GM04503 (cell line): ENCODE measurements at places on chromosomes 5 and 9.

- no peak for DNase-seq
Measured at GRCh38 chr9:130049431-130050210, 4.1 kb upstream of the GPR107 start.

DNA sequence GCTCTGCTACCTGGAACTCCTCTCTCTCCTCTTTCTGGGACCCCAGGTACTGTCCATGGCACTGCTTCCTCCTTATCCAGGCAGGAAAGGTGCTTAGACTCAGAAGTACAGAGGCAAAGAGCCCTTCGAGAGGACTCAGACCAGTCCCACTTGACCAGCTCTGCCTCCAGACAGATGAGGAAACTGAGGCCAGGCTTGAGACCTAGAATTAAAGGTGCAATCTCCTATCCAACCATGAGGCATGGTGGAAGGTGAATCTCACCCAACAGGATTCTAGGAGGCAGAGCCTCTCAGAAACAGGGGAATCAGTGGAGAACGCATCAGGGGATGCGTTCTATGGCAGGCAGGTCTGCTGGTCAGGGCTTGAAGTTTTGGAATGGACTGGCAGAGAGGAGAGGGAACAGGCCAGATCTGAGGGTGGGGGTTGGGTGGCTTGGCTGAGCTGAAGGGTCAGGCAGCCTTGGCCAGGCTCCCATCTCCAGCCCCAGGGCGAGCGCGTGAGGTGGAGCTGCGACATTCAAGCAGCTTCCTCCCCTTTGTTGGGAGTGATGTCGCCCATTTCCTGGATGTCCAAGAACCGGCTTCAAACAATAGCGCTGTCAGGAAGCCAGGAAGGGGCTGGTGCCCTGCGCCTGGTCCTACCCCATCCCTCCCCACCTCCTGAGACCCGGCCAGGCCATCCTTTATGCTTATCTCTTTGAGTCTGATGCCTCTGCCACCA lies 26.2 kb downstream of the NDUFA8 start:
- no peak for DNase-seq

GRCh38 chr5:96721351-96721977 lies 59.3 kb downstream of the CAST start:
- DNase-seq, result no peak

DNA sequence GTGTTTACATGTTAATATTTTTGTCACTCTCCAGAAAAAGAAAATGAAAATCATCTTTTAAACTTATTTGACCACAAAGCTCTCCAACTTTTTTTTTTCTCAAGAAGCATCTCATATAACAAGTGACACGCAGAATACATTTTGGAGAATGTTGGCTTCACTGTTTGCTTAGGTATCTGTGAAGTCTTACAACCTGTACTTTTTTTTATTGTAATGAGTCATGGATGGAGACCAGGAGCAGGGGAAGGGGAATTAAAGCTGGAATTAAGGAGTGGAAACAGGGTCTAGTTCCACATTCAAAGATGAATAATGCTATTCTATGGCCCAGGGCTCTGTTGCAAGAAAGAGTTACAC lies 211.9 kb downstream of the MAN2A1 start:
- no peak for DNase-seq

- DNase-seq, result no peak
Measured at GRCh38 chr9:99478469-99479027, 256.5 kb downstream of the SEC61B start.

DNA sequence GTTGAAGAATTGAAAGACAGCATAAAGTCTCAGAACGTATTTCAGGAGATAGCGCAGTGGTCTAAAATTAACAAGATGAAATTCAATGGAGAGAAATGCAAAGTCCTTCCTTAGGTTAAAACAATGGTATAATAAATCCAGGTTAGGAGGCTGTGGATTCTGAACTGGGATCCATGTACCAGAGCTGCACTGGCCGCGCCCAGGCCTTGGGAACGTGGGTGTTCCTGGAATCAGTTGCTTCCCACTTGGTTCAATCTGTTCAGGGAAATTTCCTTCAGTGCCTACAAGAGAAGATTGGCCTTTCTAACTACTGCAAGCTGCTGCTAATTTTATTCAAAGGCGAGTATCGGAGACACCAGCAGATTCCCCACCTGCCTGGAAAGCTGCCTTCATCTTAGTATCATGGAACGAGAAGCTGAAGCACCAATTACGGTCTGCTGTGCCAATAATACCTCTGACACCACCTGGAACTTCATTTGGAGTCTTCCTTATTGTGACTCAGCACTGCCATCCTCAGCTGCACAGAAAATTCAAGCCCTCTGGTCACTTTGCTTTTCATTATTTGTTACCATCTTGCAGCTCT lies 14.3 kb upstream of the CTNND2 start:
- no peak for DNase-seq

- no peak for DNase-seq
Measured at GRCh38 chr5:3994628-3995027, 399.0 kb downstream of the IRX1 start.

DNA sequence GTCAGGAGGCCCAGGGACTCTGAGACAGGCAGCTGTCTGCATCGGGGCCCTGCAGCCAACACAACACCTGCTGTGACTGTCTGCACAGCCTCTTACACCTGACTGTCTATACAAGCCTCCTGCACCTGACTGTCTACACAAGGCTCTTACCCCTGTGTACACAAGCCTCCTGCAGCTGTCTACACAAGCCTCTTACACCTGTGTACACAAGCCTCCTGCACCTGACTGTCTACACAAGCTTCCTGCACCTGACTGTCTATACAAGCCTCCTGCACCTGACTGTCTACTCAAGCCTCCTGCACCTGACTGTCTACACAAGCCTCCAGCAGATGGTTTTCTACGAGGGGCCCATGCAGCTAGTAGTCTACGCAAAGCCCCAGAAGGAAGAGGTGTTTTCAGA lies 18.6 kb downstream of the IRX2 start:
- DNase-seq, result no peak

DNA sequence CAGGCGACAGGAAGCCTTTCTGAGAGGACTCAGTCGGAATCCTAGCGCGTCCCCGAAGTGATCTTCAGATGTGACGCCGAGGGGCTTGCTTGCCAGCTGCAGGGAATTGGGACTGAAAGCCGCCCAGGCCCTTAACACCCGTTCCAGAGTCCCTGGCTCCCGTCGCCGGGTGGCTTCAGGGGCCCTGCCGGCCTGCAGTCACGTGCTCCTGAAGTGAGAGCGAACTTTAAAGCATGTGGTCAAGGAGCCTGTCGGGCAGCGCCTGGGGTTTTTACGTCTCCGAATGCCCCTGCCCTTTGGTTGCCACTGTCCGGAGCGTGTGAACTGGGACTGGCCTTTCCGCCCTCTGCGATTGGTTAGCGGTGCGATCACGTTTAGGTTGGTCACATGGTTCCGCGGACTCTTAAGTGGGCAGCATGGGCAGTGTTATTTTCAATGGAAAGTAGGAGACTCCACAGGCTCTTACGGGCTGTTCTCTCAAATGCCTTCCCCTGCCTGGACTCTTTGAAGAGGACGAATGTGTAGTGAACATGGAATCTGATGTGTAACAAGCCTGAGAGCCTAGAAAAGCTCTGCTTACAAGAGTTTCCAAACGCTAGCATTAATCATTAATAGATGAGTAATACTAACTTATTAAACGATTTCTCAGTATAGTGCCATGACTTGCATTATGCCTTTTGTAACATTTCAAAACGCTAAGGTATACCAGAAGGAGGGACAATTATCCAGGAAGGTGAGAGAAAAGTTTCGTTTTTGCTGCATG lies 1.9 kb downstream of the VLDLR start:
- no peak for DNase-seq

DNA sequence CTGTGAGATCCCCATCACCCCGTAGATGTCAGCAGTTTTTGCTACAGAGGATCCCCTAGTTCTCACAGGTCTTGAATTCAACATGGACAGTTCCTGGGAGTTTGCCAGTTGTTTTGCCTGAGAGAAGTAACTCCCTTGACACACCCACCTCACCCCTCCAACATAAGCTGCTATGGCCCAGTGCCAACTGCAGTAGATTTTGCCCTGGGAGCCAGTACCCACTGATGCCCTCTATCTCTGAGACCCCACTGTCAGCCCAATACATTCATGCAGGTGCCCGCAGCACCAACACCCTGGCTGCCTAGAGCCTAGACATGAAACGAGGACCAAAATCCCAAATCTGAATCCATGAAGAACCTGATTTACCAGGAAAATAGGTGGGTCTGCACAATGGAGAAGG lies 583.9 kb upstream of the CTNND2 start:
- DNase-seq, result no peak

- DNase-seq, result no peak
Measured at GRCh38 chr9:122719218-122719617, 4.6 kb upstream of the OR1L4 start.

GRCh38 chr5:36701085-36701698 lies 94.8 kb downstream of the SLC1A3 start:
- no peak for DNase-seq

GRCh38 chr9:106717686-106718085 lies 145.3 kb upstream of the ZNF462 start:
- DNase-seq, result peak; percentile 29

DNA sequence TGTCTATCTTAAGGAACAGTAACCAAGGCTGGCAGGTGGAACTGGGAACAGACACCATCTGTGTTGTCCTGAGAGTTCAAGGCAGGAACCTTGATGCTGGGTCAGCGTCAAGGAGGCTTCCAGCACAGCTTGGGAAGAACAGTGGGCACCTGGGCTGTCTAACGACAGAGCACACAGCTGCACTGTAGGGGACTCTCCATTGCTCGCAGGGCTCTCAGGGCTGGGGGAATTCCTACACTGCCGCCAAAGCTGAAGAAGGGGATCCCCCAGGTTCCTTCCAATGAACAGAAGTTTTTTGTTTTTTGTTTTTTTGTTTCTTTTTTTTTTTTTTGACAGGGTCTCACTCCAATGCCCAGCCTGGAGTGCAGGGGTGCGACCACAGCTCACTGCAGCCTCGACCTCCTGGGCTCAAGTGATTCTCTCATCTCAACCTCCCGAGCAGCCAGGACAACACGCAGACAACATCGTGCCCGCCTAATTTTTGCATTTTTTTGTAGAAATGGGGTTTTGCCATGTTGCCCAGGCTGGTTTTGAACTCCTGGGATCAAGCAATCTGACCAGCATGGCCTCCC lies 81.9 kb downstream of the PTPN3 start:
- no peak for DNase-seq

DNA sequence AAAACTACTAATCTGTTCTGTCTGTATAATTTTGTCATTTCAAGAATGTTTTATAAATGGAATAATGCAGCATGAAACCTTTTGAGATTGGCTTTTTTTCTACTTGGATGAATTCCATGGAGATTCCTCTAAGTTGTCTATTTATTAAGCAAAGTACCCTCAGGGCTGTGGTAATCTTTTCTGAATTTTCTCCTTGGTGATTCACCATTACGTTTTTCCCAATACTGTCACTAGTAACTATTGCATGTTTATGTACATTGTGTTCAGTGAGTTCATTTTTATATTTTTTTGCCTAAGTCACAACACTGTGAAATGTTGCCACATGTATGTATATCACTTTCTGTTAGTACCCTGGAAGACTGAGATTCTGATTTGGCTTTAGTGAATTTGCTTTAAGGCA lies 177.0 kb upstream of the GRIN3A start:
- DNase-seq, result no peak

- no peak for DNase-seq
Measured at GRCh38 chr5:179620293-179620692, 3.2 kb downstream of the HNRNPH1 start.

DNA sequence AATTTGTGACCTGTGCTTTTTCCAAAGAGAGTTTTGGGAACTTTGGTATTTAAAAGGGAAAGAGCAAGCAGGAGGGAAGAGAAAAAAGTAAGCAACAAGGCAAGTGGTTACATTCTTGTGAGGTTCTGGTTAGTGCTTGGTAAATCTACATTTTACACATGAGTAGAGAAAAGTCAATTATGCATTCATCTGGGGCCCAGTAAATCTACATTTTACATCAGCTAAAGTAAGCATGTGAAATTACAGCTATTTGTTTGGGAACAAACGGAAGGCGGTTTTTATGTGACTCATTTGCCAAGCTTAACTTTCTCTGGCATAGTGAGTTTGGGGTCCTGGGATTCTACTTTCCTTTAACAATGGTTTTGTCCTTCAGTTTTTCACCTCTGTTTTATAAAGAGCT lies 102.2 kb downstream of the SNX18 start:
- DNase-seq, result no peak

DNA sequence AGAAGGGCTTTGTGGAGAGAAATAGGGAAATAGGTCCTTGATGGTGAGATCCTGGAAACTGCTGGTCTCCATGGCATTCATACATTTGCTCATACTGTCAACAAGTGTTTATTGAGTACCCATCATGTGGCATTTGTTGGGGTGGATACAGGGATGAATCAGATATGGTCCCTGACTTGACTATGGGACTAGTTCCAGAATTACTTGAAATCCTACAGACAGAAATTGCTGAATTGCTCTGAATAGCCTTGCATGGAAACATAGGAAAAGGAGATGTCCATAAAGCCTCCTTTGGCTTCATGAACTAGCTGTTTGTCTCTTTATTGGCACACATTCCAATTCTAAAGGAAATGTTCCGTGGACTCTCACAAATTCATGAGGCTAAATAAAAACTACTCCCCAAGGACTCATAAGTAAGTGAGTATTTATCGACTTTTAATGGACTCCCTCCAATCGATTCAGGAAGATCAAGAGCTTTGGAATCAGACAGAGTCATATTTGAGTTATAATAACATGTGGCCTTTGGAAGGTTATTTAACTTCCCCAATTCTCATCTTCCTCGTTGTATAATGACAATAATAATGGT lies 122.4 kb upstream of the C6 start:
- DNase-seq, result no peak

GRCh38 chr5:103373597-103374472 lies 115.3 kb downstream of the MACIR start:
- no peak for DNase-seq

GRCh38 chr5:137185193-137185592 lies 313.9 kb downstream of the SPOCK1 start:
- DNase-seq, result no peak

- DNase-seq, result no peak
Measured at GRCh38 chr5:79202076-79202475, 33.9 kb upstream of the JMY start.

- no peak for DNase-seq
Measured at GRCh38 chr5:129387944-129388343, 72.2 kb upstream of the ADAMTS19 start.

- DNase-seq, result no peak
Measured at GRCh38 chr5:171313481-171314206, 4.6 kb downstream of the TLX3 start.

GRCh38 chr5:10486511-10487344 lies 45.0 kb downstream of the ROPN1L start:
- no peak for DNase-seq

- DNase-seq, result no peak
Measured at GRCh38 chr9:116160676-116161571, 7.3 kb downstream of the PAPPA start.

- no peak for DNase-seq
Measured at GRCh38 chr5:134493461-134494055, 31.9 kb upstream of the JADE2 start.
